Activated CD4-positive, alpha-beta T cell treated with anti-CD3 and anti-CD28 coated beads for 36 hours (primary cell): ENCODE measurements at places on chromosomes 2 and 18. TPM values are rescaled to one million over a fixed set of nuclear protein-coding genes. Genes with fewer than 3 reads are reported as not detected.

LYPD1 gene
- not detected for total RNA-seq

DIPK1C gene
- not detected for total RNA-seq

- no peak for DNase-seq
- peaks cover 6% of the 10 kb centered on the region for H3K27me3 ChIP-seq
- H3K4me3 ChIP-seq, result no peak overlapping the region
- H3K27ac ChIP-seq, result no peak overlapping the region
- H3K4me1 ChIP-seq, result no peaks in the 10 kb centered on the region
Observed at GRCh38 chr2:62698653-62699052, 6.9 kb upstream of the EHBP1 start.

DNA sequence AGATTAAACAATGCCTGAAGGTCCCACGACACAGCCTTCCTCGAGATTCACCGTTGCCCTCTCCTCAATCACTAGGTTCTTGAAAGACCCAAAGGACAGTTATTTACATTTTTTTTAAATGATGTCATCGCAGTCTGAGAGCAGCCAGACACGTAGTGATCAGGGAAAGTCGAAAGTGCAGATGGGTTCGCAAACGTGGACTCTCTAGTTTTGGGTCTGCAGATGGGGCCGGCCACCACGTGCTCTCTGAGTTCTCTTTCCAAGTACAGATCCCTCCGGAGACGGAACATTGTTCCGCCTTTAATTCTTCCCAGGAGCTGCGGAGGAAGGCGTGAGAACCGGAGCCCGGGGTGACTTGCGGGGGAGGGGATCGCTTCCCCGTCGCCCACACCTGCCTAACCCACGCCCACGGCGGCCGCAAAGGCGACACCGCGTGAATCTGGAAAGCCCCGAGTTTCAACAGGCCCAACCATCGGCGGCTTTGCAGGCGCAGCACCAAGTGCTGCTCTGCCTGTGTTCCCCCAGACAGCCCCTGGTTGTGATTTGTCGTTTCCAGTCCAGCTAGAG is 54.3 kb downstream of the PKDCC start:
- no peaks in the 10 kb centered on the region for H3K27me3 ChIP-seq
- peak; percentile 89 for DNase-seq
- H3K4me1 ChIP-seq, result peaks cover 38% of the 10 kb centered on the region
- H3K4me3 ChIP-seq, result peak overlapping the region; percentile 69
- no peaks in the 10 kb centered on the region for H3K36me3 ChIP-seq

DNA sequence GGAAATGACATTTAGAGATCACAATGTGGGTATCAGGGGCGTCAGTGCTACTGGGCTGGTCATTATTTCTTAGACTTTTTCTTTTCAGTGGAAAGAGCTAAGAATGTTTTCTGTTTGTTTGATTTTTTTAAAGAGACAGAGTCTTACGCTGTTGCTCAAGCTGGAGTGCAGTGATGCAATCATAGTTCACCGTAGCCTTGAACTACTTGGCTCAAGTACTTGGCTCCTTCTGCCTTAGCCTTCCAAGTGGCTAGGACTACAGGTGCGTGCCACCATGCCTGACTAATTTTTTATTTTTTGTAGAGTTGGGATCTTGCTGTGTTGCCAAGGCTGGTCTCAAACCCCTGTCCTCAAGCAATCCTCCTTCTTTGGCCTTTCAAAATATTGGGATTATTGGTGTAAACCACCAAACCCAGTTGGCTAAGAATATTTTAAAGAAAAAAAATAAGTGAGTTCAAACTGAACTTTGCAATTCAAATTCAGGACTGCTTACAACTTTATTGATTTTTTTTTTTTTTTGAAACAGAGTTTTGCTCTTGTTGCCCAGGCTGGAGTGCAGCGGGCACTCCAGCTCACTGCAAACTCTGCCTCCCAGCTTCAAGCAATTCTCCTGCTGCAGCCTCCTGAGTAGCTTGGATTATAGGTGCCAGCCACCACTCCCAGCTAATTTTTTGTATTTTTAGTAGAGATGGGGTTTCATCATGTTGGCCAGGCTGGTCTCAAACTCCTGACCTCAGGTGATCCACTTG is 154.2 kb downstream of the MIB1 start:
- no peaks in the 10 kb centered on the region for H3K36me3 ChIP-seq
- no peak overlapping the region for H3K27ac ChIP-seq
- no peak overlapping the region for H3K4me3 ChIP-seq
- DNase-seq, result no peak
- peaks cover 4% of the 10 kb centered on the region for H3K4me1 ChIP-seq

DNA sequence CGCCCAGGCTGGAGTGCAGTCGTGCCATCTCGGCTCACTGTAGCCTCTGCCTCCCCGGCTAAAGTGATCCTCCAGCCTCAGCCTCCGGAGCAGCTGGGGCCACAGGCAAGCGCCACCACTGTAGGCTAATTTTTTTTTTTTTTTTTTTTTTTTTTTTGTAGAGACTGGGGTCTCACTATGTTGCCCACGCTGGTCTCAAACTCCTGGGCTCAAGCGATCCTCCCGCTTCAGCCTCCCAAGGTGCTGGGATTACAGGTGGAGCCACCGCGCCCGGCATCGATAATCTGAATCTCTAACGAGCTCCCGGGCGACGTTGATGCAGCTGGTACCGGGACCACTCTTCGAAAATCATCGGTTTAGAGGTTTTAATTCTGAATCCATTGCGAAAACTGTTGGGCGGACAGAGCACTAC is 520 bp upstream of the CYP20A1 start:
- H3K4me3 ChIP-seq, result peak overlapping the region; percentile 93
- peak overlapping the region; percentile 100 for H3K27ac ChIP-seq
- no peaks in the 10 kb centered on the region for H3K27me3 ChIP-seq
- DNase-seq, result no peak
- H3K4me1 ChIP-seq, result peaks cover 28% of the 10 kb centered on the region
- peaks cover 27% of the 10 kb centered on the region for H3K36me3 ChIP-seq

ZNF892 gene
- total RNA-seq, result 3.2 TPM

TNFAIP6 gene
- not detected for total RNA-seq
